ENCODE measurements at places on chromosomes 6 and 20. TPM values are rescaled to one million over a fixed set of nuclear protein-coding genes. Genes with fewer than 3 reads are reported as not detected.
A peak's percentile ranks its signal among the peaks of the same experiment; 100 is the strongest.

- DNase-seq: peak; percentile 47
Observed at GRCh38 chr6:26223228-26223627, 136.0 kb downstream of the HFE start.

BMP2 gene
- total RNA-seq: not detected

- DNase-seq: no peak
Observed at GRCh38 chr6:90581146-90581545, 5.7 kb downstream of the MAP3K7 start.

GRCh38 chr6:128305228-128305627 is 215.2 kb downstream of the PTPRK start:
- DNase-seq: no peak

PPIL4 gene
- 25.0 TPM for total RNA-seq

DNA sequence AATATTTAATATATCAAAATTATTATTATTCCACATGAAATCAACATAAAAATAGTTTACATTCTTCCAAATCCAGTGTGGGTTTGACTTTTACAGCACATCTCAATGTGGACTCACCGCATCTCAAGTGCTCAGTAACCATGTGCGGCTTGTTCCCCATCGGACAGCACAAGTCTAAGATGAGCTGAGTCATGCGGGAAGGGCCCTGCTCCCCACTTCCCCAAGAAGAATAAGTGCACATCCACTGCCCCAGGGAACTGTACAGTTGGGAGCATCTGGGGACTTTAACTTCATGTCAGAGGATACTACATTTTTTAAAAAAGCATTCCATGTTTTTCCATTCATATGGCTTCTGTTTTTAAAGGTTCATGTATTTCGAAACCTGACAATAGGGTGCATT is 325.6 kb downstream of the BTBD3 start:
- DNase-seq: no peak

PTCHD4 gene
- not detected for total RNA-seq

NHLRC1 gene
- not detected for total RNA-seq

OR2H2 gene
- not detected for total RNA-seq

FGD2 gene
- total RNA-seq: 37.1 TPM

LIN28B gene
- total RNA-seq: 21.4 TPM

GRCh38 chr6:135935941-135936601 is 84.6 kb downstream of the PDE7B start:
- no peak for DNase-seq

Data from Karpas-422 (cell line).